ENCODE measurements at places on chromosomes 12 and 14.

- DNase-seq: no peak
Measured at GRCh38 chr14:39673734-39674133, 241.5 kb upstream of the FBXO33 start.

DNA sequence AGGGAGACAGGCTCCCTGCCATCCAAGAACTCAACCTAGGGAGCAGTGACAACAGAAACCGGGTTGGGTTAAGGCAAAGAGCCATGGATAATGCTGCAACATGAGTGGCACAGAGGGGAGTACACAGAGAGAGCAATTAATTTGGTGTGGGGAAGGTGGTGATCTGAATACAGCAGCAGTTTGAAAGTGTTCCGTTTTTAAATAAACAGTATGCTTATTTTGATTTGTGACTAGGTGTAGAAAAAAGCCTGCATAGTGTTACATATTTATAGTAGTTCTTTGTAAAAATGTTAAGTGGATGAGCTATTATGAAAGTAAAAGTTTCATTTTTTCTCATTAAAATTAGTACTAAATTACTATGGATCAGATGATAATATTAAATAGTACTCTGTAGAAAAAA is 8.7 kb downstream of the AKAP5 start:
- DNase-seq: no peak

- peak; percentile 26 for DNase-seq
Measured at GRCh38 chr14:85533023-85533860, 3.3 kb downstream of the FLRT2 start.

- no peak for DNase-seq
Measured at GRCh38 chr12:49702009-49702408, 5.2 kb downstream of the FMNL3 start.

DNA sequence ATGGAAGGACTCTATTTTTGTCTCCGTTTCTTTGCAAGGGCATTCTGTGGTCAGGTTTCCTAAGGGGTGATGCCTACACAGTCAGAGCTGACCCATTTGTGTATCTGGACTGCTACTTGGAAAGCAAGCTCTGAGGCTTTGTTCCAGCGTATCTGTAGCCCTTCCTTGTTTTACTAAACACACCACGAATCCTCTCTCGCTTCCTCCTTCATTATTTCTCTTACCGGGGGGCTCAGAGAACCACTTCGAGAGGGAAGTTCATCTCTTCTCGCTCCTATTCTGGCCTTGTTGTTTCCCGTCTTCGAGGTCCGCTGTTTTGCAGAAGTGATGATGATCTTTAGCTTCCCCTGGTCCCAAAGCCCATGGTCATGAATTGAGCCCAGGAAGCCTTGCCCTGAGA is 164.7 kb downstream of the SSPN start:
- no peak for DNase-seq

DNA sequence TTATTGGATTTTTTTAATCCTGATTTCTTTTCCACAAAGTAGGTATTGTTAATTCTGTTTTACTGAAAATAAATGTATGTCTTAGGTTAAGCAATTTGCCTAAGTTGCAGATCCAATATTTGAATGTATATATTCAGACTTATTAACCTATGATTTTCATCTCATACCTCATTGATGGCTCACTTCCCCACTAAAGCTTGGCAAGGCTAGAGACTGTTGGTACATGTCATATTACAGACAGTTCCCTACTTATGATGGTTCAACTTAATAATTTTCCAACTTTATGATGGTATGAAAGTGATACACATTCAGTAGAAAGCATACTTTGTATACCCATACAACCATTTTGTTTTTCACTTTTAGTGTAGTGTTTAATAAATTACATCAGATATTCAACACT is 33.2 kb upstream of the KCNH3 start:
- no peak for DNase-seq

DNA sequence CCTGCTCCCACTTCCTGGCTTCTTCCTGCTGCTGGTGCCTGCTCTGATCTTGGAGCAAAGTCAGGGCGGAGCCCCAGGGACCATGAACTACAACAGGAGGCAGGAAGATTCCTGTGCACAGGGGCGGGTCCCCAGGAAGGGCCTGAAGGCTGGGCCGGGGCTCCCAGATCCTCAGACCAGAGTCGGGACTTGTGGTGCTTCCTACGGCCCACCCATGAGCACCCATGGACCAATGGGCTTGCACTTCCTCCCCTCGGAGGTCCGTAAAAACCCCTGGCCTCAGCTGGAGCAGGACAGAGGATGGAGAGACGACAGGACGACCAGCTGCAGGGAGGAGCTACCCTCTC is 1287.1 kb downstream of the TMEM121 start:
- DNase-seq: no peak

DNA sequence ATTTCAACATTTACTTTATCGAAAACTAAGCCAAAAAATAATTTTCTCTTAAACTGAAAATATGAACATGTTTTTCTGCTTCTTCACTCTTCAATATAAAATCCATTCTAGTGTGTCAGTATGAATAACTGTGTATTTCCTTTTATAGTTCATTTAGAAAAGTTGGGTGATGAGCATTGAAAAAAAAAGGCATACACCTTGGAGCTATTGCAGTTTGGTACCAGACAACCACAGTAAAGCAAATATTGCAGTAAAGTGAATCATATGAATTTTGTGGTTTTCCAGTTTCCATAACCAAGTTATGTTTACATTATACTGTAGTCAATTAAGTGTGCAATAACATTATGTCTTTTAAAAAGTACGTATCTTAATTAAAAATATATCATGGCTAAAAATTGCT is 195.0 kb upstream of the FOXG1 start:
- DNase-seq: no peak

DNA sequence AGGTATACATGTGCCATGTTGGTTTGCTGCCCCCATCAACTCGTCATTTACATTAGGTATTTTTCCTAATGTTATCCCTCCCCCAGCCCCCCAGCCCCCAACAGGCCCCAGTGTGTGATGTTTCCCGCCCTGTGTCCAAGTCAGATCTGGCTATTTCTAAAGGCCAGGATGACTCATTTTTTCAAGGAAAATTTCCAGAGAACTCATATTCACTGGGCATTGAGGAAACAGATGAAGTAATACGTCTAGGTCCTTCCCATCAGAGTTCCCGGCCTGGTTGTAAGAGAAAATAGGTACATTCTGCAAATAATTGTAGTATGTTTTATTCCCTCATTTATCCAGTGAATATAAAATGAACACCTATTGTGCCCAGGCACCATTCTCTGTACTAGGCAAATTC is 345.2 kb downstream of the BCL11B start:
- DNase-seq: no peak

DNA sequence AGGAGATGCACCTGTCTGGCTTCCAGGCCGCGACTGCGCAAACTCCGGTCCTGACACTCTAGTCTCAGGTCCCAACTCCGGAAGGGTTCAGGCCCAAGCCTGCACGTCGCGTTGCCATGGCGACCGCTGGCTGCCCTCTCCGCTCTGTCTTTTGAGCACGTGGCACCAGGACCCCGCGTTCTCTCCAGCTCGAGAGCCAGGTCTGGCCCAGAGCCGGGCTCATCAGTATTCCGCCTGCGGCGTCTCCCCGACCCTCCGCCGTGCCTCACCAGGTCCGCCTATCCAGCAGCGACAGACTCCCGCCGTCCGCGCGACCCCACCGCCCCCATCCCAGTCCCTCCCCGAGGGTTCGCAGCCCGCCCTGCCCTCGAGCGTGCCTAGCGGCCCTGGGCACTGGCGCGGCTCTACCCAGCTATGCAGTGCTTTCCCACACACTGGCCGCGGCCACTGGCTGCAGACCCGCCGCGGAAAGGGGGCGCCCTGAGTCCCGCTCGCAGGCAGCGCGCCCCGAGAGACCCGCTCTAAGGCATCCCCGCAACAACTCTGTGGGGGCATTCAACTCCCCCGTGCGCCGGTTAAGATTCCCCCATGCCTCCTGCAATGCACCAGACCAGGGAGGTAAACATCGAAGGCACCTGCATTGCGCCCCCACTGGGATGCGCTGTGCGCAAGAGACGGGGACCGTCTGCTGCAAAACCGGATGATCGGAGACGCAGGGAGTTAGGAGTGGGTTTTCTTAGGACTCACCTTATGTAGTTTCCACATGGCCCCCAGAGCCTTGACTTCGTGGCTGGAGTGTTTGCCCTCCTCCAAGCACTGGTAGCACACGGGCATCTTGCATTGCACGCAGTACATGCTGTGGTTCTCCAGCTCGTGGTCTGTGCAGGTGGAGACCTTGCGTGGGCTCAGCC is 1.3 kb downstream of the TRIM9 start:
- DNase-seq: peak; percentile 75

DNA sequence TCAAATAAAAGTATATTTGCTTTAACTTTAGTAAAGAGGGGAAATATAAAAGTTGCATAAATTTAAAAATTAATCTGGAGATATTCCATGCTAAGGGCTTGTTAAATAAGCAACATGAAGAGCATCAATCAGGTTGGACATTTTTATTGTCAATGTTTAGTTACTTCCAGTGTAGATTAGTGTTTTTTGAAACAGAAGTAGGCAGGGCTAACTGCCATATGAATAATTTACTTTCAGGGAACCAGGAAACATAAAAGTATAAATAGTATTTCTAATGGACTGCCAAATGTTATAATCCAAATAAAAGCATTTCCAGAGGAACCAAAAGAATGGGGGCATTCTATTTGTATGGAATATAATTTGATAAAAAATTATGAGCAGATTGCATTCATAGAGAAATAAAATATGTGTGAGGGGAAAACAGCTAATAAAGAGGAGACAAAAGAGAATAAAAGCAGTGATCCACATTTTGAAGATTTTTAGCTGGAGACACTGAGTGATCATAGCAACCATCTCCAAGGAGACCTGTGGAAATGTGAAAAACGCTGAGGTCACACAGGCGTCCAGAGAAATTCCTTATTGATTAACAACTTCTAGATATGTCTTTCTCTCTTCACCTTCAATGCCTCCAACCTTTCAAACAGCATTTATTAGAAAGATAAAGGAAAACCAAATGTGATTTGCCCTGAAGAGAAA is 70.8 kb downstream of the SRGAP1 start:
- no peak for DNase-seq

DNA sequence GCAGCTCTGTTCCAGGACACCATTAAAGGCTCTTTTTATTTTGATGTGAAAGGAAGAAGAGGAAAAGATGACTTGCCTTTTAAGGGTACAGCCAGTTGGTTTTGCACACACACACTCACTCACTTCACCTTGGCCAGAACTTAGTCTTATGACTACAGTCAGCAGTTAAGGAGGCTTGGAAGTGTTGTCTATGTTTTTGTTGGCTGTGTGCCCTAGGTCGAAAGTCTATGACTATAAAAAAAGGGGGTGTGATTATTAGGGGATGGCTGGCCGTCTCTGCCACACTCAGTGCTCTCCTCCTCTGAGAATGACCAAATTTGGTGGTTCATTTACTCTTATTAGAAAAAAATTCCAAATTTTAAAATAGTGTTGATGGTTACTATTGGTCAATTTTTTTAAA is 139.5 kb upstream of the OTX2 start:
- DNase-seq: no peak

DNA sequence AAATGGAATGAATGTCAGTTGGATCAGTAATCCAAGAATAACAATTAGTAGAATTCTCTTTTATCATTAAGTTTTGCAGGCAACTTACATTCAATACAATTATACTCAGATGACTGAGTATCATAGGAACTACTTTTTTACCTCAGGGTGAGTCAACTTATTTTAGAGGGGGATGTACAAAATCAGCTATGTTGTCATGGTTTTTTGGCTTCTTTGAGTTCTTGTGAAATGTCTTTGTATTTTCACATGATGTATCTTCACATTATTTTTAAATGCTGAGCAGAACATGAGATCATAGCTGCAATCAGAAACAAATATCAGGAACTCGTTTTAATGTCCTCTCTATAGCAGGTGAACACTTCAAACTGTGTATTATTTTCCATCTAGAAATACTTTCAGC is 65.3 kb upstream of the PTPRR start:
- no peak for DNase-seq

- DNase-seq: peak; percentile 93
Measured at GRCh38 chr12:52949413-52950331, 754 bp downstream of the KRT18 start.

DNA sequence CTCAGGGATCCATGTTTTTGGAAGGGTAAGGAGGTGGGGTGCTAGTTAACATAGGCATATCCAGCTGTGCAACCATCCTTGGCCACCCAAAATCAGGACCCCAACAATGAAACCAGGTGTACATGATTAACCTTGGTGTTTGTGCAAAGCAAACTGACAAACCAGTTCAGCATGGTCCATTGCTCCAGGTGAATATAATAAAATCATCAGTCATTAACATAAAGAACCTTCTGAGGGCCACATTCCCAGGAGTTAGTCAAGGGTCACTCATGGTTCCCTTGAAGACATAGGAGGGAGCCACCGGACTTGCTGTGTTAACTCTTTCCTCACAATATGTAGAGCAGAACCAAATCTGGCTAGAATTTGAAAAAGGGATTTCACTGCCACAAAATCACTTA is 17.8 kb downstream of the SLC38A2 start:
- no peak for DNase-seq

- DNase-seq: no peak
Measured at GRCh38 chr14:105039458-105040205, 18.7 kb upstream of the CDCA4 start.
